ENCODE measurements at places on chromosomes 6 and 20.

DNA sequence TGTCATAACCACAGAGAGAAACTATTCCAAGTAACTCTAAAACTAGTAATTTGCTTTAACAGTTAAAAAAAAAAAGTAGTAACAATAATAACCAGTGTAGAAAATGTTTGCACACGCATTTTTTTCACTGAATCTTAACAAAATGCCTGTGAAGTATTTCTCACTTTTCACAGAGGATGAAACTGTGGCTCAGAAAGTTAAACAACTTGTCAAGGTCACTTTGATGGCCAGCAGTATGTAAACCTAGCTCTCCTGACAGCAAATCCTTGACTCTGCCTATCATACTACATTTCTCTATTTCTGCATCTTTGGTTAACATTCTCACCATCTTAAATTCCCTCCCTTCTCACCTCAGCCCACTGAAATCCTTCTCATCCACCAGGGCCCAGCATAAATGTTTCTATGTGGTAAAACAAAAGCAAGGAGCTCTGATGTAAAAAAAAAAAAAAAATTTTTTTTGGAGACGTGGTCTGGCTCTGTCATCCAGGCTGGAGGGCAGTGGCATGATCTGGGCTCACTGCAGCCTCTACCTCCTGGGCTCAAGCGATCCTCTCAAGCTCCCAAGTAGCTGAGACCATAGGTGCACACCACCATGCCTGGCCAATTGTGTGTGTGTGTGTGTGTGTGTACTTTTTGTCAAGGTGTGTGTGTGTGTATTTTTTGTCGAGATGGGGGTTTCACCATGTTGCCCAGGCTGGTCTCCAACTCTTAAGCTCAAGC, 26.1 kb upstream of the ZC3H12D start:
- no peak for DNase-seq

DNA sequence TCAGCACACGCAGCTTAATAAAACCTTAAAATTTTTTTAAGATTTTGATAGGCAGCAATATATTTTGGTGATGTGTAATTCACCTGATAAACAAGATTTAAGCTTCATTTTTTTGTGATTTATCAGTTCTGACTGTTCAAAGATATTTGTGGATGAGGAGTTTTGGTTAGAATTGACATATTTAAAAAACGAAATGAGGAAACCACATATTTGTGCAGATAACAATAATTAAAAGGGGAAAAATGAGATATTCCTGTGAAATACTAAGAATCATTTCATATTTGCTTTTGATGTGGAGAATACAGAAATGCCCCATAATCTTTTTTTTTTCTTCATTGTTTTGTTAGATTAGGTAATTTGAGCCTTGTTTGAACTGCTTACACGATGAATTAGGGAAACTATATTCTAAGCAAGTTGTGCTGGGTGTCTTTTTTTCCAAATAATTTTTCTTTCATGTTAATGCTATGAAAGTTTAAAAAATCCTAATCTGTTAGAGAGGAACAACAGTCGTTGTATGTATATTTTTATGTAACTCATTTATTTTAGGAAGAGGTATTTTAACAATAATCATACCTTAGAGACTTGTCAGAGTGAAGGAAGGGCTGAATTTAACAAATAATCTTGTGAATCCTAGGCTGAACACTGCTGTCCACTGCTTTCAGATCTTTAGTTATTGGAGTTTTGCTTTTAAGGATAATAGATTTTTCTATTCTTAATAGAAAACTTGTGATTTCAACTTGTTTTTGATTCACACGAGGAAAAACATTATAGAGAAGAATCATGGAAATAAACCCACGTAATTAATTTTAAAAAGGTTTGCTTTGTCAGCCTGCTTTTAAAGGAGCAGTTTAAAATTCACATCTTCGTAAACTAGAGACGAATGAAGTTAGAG, 4.0 kb downstream of the ARID1B start:
- no peak for DNase-seq

- DNase-seq, result no peak
These were observed 155.1 kb upstream of the TNFAIP3 start for GRCh38 chr6:137711972-137712371.

DNA sequence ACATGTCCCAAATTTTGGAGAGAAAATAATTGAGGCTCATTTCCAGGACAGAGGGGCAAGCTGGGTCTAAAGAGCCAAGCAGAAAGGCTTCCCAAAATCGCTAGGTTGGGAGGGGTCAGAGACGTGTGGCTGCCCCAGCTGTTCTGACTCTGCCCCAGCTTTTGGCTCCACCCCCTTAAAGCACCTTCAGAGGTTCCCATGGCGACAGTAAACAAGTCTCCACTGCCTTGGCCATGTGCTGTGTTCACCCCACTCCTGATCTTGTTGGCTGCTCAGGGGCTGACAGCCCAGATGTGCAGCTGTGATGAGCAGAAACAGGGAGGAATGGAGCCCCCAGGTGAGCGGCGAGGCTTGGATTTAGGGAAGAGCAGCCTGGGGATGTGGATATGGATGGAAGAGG, 72.8 kb upstream of the SPTLC3 start:
- no peak for DNase-seq

DNA sequence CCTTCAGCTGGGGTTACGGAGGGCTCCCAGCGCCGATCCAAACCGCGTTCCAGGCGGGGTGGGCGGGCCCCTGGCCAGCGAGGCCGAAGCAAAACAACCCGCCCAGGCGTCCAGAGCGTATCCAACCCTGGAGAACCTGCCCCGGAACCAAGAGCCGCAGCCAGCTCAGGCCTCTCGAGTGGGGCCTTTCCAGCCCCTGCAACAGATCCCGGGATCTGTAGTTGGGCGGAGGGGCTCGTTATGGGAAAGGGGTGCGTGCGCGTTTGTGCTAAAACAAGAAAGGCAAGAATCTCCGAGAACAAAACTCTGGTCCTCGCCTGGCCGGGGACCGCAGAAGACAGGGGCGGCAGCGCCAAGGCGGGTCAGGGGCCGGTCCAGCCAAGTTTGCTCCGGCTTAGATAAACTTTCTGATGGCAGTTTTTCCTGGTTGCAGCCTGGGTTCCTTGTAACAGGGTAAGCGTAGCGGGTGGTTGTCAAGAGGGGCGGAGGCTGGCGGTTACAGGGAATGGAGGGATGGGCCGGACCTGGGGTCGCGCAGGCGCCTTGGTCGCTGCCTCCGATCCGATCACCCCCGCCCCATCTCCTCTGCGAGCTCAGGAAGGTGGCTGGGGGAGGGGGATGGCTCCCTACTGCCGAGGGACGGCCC, 448 bp upstream of the RIN2 start:
- peak; percentile 87 for DNase-seq

GRCh38 chr20:38392356-38392755, 42.8 kb downstream of the SNHG17 start:
- no peak for DNase-seq

GRCh38 chr20:38095017-38095686, 61.6 kb downstream of the RPRD1B start:
- no peak for DNase-seq

Data from IMR-90 (cell line).